ENCODE measurements at places on chromosomes 5 and 9.

DNA sequence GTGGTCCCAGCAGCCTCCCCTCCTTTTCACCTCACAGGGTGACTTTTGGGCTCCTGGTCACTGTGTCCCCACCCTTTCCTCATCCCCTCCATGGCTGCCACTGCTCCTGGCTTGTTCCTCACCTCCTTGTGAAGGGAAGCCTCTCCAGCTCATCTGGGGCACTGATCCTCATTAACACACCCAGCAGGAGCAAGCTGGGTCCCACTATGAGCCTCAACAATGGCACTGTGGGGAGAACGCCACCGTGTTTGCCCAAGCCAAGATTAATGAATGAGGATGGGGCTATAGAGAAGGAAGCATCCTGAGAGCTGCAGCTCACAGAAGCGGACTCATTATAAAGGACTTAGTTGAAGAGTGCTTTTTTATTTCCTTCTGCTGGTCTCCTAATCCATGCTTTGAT, 118.4 kb downstream of the MARCHF11 start:
- no peak for DNase-seq

- DNase-seq: no peak
Measured at GRCh38 chr5:160361624-160362228, 8.7 kb downstream of the C1QTNF2 start.

DNA sequence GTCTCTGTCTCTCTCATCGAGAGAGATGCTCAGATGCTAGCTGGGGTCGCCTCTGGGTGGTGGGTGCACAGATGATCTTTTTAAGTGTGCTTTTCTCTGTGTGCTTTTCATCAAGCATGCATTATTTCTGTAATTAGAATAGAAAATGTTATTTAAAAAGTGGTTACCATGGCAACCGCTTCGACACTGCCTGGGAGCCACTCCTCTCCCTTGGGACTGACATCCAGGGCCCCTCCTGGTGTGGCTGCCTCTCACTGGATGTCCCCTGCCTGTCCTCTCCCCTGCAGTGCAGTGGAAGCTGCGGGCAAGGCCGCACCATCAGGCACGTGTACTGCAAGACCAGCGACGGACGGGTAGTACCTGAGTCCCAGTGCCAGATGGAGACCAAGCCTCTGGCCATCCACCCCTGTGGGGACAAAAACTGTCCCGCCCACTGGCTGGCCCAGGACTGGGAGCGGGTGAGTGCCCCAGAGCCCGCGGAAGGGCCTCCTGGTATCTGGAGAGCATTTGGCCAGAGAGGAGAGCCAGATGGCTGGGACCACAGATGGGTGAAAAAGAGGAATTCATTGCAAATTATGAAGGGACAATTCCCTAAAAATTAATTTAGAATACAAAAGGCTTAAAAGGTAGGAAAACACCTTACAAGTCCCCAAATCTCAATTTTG, 34.7 kb downstream of the ADAMTSL2 start:
- no peak for DNase-seq

- DNase-seq: no peak
Measured at GRCh38 chr5:143134900-143135299, 268.6 kb downstream of the NR3C1 start.

DNA sequence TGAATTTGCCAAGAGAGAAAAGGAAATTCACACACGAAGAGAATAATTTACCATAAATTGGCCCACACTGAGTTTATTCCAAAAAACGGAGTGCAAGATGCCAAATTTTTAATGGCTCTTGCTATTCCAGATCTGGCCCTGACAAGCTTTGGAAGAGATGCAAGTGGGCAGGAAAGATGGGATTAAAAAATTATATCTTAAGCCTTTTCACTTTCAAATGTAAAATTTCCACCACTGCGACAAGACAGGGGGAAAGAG, 352.4 kb downstream of the GLIS3 start:
- DNase-seq: no peak

DNA sequence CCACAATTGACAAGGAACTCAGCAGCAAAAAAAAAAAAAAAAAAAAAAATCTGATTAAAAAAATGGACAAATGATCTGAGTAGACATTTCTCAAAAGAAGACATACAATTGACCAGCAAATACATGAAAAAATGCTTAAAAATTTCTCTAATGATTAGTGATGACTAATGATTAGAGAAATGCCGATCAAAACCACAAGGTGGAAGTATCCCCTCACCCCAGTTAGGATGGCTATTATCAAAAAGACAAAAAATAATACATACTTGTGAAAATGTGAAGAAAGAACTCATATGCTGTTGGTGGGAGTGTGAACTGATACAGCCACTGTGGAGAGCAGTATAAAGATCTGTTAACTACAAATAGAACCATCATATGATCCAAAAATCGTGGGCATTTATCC, 245.3 kb downstream of the OSTF1 start:
- no peak for DNase-seq

DNA sequence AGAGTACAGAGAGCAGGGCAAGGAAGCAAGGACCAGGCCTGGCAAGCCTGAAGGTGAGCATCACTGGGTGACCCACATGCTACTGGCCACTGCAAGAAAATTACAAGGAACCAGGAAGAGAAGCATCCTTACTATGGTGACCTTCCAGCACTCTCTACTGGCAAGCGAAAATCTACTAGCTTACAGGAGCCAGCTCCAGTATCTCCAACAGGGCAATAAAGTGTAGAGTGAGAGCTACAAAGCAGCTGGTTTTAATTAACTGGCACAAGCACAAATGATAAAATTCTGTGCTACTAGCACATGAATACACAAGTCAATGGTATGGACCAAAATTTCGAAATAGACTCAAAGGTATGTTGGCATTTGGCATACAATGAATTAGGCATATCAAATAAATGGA, 113.3 kb upstream of the CAST start:
- no peak for DNase-seq
